ENCODE measurements at places on chromosomes 5 and 9.

DNA sequence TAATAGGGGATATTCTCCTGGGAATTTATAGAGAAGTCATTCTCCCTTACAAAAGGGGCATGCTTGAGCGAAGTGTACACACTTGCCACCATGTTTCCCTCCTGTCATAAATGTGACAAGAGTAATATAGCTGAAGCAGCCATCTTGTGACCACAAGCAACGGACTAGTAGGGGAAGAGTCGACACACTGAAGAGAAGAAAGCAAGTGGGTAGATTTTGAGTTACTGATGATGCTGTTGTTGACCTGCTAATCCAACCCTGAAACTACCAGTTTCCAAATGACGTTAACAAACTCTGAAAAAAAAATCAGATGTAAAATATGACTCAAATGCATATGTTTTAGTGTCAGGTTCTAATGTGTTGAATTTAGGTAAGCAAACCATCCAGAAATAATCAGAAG lies 350.4 kb downstream of the CDH10 start:
- DNase-seq: no peak

DNA sequence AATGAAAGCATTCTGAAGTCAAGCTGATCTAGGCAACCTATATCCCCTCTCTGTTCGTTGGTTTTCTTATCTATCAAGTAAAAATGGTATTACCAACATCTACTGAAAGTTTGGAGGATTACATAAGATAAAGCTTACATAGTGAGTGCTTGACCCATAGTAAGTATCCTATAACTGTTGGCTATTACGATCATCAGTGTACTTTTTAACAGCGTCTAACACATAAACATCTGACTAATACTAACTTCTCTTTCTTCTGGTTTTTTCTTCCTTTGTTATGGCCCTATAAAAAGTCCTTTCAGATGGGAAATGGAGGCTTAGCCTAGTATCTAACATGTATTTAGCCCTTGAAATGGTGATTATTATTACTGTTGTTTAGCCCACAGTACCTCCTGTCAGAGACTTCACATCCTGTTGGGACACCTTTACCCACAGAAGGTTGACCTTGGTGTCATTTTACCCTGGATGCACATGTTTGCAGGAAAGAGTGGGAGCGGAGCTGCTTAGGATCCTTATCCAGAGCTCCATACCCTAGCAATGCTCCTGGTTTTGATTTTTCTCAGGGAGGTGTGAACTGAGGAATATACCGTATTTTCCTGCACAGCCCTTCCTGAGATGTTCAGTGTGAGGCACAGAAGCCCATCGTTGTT lies 6.0 kb downstream of the INSYN2B start:
- DNase-seq: no peak

GRCh38 chr9:73037613-73038012 lies 84.8 kb upstream of the ALDH1A1 start:
- DNase-seq: no peak

DNA sequence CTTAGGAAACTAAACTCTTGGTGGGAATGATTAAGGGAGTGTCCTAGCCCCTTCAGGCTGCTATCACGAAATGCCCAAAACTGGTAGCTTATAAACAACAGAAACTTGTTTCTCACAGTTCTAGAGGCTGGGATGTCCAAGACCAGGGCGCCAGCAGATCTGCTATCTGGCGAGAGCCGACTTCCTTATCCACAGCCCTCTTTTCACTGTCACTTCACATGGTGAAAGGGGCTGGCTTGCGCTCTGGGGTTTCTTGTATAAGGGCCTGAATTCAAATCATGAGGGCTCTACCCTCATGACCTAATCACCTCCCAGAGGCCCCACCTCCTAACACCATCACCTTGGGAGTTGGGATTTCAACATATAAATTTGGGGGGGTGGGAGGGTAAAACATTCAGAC lies 49.1 kb downstream of the IPPK start:
- no peak for DNase-seq

DNA sequence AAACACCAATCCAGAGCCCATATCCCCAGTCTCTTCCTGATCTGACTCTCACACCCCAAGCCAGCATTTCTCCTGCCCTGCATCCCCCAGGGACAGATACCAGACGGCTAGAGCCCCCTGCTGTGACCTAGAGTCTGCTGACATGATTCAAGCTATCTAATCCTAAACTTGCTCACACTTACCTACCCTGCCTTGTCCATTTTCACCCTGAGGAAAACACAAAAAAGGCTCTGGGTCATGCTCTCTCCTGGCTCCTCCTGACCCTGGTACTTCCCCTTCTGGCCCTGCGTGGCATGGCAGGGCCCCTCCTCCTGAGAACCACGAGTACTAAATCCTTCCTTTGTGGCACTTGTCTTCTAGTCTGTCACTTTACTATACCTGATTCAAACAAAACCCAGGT lies 2.8 kb upstream of the ARRDC1 start:
- no peak for DNase-seq

- no peak for DNase-seq
These were observed 126.1 kb downstream of the NPR3 start for GRCh38 chr5:32837211-32837610.

DNA sequence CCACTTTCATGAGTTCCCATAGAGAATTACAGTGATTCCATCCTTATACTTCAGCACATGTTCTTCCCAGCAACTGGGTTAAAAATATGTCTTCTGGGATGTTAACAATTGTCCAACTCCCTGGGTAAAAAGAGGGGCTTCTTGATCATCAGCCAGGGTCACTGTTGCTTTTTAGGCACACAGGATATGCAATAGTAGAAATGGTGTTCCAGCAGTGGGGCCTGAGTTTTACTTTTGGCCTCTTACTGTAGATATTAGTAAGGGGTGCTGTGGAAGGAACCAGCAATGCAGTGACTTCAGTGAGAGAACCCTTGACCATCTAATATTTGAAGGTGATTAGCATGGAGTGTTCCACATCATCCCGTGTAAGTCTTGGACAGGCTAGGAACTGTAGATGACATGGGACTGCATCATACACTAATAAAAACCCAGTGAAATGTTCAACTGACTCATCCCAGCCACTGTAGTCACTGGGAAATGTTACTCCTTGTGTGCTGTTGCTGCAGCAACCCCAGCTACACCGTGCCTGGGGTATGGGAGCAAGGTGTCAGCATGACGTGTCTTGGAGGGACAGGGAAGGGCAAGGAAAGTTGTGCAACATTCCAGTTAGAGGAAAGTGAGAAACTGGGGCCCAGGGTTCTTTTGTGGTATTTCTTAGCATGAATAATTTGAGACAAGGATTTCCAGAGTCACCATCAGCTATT lies 610.9 kb downstream of the RAB3C start:
- no peak for DNase-seq

- no peak for DNase-seq
These were observed 66.4 kb downstream of the NFIB start for GRCh38 chr9:14247577-14247976.

DNA sequence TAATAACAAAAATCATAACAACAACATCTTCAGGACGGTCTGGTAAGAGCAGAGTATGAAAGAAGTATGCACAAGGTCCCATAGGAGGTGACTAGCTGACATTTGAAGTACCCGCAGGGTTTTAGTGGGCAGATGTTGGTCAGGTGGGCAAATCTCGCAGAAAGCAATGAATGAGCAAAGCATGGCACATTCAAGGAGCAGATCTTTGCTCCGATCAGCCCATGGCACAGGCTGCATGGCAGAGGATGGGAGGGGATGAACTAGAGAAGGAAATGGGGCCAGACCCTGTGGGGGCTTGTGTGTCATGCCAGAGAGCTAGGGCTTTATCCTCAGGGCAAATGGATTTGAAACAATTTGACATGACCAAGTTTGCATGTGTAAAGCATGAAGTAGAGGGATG lies 90.0 kb downstream of the SEMA6A start:
- no peak for DNase-seq

- DNase-seq: no peak
These were observed 26.1 kb downstream of the PAEP start for GRCh38 chr9:135587658-135588057.

GRCh38 chr9:128637656-128638055 lies 19.0 kb downstream of the DYNC2I2 start:
- DNase-seq: no peak

GRCh38 chr5:50476549-50476948 lies 35.5 kb upstream of the EMB start:
- DNase-seq: no peak

DNA sequence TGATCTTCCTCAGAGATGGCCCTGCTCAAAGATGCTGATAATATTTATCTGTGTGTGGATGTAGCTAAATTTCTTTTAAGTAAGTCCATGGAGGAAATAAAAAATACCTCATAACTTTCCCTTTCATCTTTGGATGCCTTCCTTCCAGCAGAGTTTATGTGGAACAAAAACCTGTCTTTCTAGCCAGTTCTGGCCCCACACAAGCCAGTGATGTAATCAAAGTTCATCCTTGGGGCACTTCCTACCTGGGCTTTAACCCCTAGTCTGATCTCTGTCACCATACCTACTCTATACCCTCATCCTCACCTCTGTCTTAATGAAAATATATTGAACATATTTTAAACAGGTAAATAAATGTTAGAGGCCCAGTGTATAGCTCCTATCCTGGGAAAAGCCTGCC lies 39.8 kb upstream of the RASGRF2 start:
- no peak for DNase-seq

DNA sequence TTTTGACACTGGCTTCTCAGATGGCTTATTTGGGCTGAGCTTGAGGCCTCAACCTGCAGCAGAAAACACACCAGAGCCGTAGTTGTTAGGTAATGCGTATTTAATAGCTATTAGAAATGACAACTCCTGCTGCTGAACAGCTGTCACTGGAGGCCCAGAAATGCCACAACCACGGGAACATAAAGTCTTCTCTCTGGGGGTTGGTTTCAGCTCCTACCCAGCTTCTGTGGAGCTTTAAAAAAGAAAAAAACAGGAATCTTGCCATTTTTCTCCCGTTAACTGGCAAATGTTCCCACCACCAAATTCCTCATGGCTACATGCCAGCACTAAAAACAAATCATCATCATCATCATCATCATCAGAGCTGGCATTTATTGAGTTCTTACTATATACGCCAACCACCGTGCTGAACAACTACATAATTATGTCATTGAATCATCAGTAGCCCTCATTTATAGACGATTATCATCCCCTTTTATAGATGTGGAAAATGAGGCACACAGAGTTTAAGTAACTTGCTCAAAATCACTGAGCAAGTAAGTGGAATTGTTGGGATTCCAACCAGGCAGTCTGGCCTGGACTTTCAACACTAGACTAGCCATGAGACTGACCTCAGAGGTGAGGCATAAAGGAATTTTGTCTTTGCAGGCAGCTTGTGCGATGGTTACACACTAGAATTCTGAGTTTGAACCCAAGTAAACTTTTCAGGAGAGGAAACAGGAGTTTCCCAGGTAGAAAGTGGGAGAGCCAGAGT lies 185.3 kb upstream of the WWC1 start:
- no peak for DNase-seq

DNA sequence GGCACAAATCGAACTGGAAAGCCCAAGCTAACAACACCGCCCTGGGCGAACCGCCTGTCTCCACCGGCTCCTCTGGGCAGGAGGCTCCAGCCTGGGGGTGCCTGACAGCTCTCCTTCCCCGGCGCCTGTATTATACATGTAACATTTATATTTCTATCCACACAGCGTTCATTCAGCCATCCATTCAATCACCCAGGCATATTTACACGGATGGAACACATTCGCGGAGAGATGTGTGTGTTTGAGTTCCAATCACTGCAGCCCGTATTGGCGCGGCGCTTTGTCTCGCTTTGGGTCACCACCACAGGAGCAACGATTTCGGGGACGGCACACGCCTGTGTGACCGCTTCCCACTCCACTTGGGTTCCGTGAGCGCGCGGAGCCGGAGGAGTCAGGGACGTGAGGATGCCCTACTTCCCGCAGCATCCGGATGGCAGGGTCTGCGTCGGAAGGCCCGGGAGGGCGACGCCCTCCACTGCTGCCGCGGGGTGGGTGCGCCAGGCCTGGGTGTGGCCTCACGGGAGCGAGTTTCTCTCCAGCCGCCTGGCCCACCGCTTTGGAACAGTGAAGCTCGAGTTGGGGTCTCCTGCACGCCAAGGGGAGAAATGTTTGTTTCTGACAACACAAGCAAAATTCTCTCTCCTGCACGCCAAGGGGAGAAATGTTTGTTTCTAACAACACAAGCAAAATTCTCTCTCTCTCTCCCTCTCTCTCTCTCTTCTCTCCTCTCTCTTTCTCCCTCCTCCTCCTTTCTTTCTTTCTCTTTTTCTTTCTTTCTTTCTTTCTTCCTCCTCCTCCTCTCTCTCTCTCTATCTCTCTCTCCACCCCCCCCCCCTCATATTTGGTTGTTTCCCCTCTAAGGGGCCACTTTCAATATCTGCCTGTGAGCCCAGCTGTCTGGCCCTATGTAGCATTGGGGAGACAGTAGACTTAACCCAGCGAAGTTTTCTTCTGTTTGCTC lies 1.1 kb upstream of the SV2C start:
- DNase-seq: no peak

- no peak for DNase-seq
These were observed 351.9 kb upstream of the POU5F2 start for GRCh38 chr5:94093300-94093699.

All from stimulated activated CD4-positive, alpha-beta T cell treated with anti-CD3 and anti-CD28 coated beads, TNF-alpha, amount 100 ng/mL, for 1 hour (primary cell).